NCI-H345 (cell line): ENCODE measurements at places on chromosomes 13 and 19.

GRCh38 chr19:13314761-13315160 is 164.6 kb downstream of the IER2 start:
- DNase-seq, result no peak

- no peak for DNase-seq
These were observed 62.3 kb downstream of the GADD45B start for GRCh38 chr19:2538096-2538757.

DNA sequence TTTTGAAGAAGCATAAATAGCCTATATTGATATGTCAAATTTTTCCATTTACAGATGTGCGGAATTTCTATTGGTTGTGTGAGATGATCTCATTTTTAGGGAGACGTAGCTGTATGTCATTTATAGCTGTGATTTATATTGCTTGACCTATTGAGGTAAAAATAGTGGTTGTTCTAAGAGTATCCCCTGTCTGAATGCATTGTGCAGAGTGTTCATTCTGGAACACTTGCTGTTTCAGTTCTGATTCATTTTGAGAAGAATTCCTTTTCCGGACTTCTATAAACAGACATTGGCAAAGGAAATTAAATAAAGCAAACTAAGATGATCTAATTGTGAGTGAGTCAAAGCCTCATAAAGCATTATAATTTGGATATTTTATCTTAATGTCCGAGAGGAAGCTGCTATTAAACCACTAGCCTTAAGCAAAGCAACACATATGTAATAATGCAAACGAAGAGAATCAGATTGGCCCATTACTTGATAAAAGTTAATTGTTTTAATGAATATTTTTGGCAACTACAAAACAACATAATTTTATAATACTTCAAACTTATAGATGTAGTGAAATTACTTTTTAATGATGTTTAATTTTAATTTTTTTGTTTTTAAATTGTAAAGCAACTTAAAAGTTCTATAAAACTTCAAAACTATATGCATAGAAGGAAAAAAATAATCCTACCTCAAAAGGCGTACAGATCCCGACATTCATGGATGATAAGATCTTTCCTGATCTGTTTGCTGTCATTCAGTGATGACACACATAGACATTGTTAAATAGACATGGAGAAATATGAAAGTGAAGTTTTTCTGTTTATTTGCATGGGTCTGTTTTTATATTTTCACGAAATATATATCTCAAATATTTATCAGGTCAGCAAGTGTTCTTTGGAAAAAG is 942.6 kb upstream of the SLC10A2 start:
- DNase-seq, result no peak

- no peak for DNase-seq
These were observed at the start of gene ADPRHL1 for GRCh38 chr13:113452942-113453901. ADPRHL1 (minus strand) TSS chr13:113453488; CDS start chr13:113453437, 51 bp downstream.

GRCh38 chr13:60066226-60066625 is 97.5 kb downstream of the DIAPH3 start:
- no peak for DNase-seq

GRCh38 chr13:39107561-39107960 is 69.3 kb downstream of the NHLRC3 start:
- DNase-seq, result peak; percentile 28

- DNase-seq, result no peak
These were observed 50.5 kb downstream of the SLITRK1 start for GRCh38 chr13:83831796-83832195.

DNA sequence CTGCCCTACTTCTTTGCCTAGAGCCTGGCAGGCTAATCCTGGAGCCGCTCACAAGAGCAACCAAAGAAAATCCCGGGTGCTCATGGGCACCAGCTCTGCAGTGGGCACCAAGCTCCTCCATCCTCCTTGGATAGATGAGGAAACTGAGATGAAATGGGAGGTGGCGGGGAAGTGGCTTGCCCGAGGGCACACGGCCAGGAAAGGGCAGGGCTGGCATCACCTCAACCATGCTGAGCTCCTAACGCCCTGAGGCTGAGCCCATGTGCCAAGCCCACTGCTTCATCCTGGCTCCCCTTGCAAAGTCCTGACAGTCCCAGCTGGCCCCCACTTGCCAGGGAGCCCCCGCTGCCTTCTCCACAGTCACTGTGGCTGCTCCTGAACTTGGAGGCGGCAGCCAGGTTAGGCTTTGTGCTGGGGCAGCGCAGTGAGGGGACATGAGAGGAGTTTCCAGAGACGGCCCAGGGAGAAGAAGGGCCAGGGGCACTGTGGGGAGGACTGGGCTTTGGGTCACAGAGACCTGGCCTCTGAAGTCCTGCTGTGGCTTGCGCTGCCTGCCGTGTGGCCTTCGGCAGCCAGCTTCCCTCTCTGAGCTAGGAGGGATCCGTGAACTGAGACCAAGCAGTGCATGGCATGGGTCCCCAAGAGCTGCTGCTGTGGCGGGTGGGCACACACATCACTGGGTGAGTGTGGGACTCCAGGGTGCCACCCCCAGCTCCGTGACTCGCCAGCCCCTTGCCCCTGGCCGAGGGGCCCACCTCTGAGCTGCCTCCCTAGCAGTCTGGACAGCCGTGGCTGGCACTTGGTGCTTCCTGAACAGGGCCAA is 17.5 kb downstream of the TMED1 start:
- DNase-seq, result no peak

DNA sequence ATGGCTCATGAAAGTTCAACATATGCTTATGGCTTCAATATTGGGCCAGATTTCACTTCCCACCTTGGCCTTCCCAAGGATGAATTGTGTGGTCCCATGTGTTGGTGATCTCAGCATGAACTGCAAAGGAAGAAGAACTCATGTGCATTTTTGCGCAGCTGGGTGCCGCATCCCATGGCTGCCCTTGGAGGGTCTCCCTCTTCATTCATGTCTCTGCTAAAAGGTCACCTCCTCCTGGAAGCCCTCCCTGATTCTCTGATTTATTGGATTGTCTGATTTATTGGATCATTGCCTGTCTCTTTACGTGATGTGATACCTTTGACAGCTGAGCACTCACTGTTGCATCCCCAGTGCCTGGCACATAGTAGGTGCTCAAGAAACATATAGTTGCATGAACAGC is 1.7 kb upstream of the CYP4F8 start:
- DNase-seq, result no peak

DNA sequence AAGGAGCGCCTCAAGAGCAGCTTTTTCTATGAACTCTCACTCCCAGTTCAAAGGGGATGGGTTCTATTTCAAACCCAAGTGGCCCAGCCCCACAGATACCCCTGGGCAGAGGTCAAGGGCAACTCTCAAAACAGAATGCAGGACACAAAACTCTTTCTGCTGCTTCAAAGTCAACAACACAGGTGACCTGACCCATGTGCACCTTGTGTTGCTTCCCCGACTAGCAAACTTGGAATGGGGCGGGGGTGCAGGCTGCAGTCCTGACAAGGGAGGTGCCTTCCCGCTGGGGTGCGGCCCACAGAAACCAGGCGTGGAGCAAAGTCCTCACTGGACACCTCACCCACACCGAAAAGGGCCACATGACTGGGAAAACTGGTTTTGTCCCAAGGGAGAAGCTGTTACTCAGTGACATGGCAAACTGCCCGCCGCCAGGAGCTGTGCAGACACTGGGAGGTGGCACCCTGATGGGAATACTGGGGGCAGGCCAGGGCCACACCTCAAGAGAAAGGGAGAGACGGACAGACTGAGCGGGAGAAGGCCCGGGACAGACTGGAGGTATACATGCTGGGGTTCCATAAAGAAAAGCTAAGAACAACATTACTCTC is 17.4 kb downstream of the ZC3H4 start:
- peak; percentile 6 for DNase-seq

DNA sequence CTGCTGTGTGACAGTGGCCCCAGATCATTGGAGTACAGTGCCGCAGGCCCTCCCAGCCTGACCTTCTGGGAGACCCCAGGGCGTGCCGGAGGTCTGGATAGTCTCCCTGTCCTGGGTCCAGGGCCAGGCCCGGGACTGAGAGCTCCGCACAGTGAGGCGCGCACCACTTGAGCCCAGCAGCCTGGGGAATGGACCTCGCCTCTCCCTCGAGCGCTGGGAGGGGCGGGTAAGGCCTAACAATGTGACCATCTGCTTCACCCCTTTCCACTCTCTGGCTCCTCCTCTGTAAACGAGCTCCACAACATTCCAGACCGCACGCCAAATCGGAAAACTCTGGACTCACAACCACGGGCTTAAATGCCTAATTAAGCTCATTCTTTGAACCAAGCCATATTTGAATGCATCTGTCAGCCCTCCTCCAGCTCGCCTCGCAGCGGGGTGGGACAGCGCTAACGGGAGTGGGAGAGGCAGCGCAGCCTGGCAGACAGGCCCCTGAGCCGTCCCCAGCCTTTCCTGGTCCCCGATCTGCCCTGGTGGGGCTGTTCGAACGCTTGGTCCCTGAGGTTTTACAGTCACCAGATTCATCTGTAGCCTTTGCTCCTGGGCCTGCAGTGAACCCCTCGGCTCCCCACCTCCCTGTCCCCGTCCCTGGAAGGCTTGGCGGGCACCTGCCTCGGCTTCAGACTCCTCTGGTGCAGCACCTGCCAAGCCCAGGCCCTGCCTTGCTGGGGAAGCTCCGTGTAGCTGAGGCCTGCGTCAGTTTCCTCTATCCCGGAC is 120.7 kb upstream of the VSTM2B start:
- peak; percentile 99 for DNase-seq

DNA sequence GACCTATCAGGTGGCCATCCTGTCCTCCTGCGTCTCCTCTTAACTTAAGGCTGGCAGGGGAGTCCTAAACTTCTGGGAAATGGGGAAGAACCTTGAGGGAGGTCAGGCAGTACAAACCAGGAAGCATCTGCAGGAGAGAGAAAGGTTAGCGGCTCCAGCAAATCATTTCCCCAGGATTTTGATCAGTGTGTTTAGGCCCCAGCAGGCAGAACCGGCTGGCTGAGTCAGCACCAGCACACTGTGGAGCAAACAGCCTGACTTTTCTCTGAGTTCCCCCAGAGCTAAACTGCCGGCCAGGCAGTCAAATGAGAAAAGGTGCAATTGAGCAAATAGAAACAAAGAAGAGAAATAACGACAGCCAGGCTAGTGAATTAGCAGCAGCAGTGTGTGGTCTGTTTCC is 46.7 kb upstream of the MEDAG start:
- no peak for DNase-seq
